ENCODE measurements at places on chromosomes 11 and 22.

DNA sequence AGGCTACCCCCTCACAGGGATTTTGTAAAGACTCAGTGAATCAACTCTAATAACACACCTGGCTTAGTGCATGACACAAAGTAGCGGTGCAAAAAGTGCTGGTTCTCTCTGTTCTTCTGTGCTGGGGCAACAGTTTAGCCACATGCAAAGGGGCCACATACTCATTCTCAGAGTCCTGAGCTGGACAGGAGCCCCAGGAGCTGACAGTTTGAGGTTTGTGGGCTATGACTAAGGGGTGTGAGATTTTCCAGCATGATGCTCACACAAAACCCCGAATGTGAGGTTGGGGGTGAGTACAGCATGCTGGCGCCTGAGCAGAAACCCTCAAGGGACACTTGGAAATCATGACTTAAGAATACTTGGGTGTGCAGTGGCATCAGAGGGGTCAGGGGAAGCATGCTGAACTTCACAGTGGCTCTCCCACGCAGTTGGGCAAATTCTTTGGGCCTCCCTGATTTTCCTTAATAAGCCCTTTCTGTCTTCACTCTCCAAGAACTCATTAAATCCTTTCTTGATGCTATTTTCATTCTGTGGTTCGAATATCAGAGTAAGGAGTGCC, 31.0 kb downstream of the TMPRSS5 start:
- H3K4me3 ChIP-seq, result no peak overlapping the region
- peak; percentile 33 for DNase-seq
- H3K36me3 ChIP-seq, result no peaks in the 10 kb centered on the region
- peaks cover 15% of the 10 kb centered on the region for H3K4me1 ChIP-seq
- no peak overlapping the region for H3K27ac ChIP-seq
- peaks cover 6% of the 10 kb centered on the region for H3K27me3 ChIP-seq

GRCh38 chr11:65434057-65434666, 11.6 kb downstream of the NEAT1 start:
- no peak overlapping the region for H3K4me3 ChIP-seq
- H3K27ac ChIP-seq, result no peak overlapping the region
- peaks cover 16% of the 10 kb centered on the region for H3K36me3 ChIP-seq
- no peaks in the 10 kb centered on the region for H3K27me3 ChIP-seq

- DNase-seq, result no peak
- H3K36me3 ChIP-seq, result no peaks in the 10 kb centered on the region
- H3K27me3 ChIP-seq, result peaks cover 33% of the 10 kb centered on the region
- H3K4me3 ChIP-seq, result no peak overlapping the region
- H3K4me1 ChIP-seq, result no peaks in the 10 kb centered on the region
Observed at GRCh38 chr11:44516688-44517507, 48.6 kb upstream of the CD82 start.

DNA sequence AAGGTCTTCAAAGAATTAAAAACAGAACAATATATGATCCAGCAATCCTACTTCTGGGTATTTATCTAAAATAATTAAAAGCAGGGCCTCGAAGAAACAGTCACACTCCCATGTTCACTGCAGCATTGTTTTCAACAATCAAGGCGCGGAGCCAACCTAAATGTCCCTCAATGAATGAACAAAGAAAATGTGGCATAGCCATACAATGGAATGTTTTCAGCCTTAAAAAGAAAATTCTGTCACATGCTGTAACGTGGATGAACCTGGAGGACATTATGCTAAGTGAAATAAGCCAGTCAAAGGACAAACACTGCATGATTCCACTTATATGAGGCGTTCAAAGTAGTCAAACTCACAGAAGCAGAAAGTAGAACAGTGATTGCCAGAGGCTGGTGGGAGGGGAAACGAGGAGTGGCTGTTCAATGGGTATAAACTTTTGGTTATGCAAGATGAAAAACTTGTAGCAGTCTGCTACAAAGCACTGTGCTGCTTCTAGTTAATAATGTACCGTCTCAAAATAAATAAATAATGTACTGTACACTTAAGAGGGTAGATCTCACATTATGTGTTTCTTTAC, 41.2 kb downstream of the SNX19 start:
- peaks cover 31% of the 10 kb centered on the region for H3K4me1 ChIP-seq
- H3K4me3 ChIP-seq, result no peak overlapping the region
- H3K36me3 ChIP-seq, result peaks cover 21% of the 10 kb centered on the region

GRCh38 chr11:102470251-102470650, 17.7 kb upstream of the TMEM123 start:
- H3K4me3 ChIP-seq, result no peak overlapping the region
- no peak overlapping the region for H3K27ac ChIP-seq
- DNase-seq, result no peak
- H3K36me3 ChIP-seq, result no peaks in the 10 kb centered on the region

GRCh38 chr11:17762309-17762974, 27.9 kb downstream of the KCNC1 start:
- no peaks in the 10 kb centered on the region for H3K4me1 ChIP-seq
- no peak overlapping the region for H3K4me3 ChIP-seq

GRCh38 chr11:68796801-68797200, 44.9 kb downstream of the CPT1A start:
- no peaks in the 10 kb centered on the region for H3K36me3 ChIP-seq
- no peak overlapping the region for H3K4me3 ChIP-seq
- no peak for DNase-seq

GRCh38 chr11:1387961-1388762, 1.6 kb upstream of the BRSK2 start:
- H3K36me3 ChIP-seq, result no peaks in the 10 kb centered on the region
- DNase-seq, result no peak
- H3K27ac ChIP-seq, result no peak overlapping the region
- no peak overlapping the region for H3K4me3 ChIP-seq

- H3K27ac ChIP-seq, result no peak overlapping the region
- H3K4me1 ChIP-seq, result peaks cover 31% of the 10 kb centered on the region
- no peaks in the 10 kb centered on the region for H3K27me3 ChIP-seq
- no peak for DNase-seq
- no peaks in the 10 kb centered on the region for H3K36me3 ChIP-seq
Observed at GRCh38 chr22:46574438-46574992, 37.1 kb upstream of the CELSR1 start.

- H3K36me3 ChIP-seq, result no peaks in the 10 kb centered on the region
- no peaks in the 10 kb centered on the region for H3K27me3 ChIP-seq
- H3K4me3 ChIP-seq, result no peak overlapping the region
- H3K27ac ChIP-seq, result no peak overlapping the region
Observed at GRCh38 chr11:34028425-34028824, 23.1 kb upstream of the CAPRIN1 start.

GRCh38 chr22:46058091-46058420, 81.1 kb upstream of the WNT7B start:
- H3K27me3 ChIP-seq, result no peaks in the 10 kb centered on the region
- DNase-seq, result no peak
- H3K4me1 ChIP-seq, result peaks cover 58% of the 10 kb centered on the region
- peak overlapping the region; percentile 72 for H3K4me3 ChIP-seq

DNA sequence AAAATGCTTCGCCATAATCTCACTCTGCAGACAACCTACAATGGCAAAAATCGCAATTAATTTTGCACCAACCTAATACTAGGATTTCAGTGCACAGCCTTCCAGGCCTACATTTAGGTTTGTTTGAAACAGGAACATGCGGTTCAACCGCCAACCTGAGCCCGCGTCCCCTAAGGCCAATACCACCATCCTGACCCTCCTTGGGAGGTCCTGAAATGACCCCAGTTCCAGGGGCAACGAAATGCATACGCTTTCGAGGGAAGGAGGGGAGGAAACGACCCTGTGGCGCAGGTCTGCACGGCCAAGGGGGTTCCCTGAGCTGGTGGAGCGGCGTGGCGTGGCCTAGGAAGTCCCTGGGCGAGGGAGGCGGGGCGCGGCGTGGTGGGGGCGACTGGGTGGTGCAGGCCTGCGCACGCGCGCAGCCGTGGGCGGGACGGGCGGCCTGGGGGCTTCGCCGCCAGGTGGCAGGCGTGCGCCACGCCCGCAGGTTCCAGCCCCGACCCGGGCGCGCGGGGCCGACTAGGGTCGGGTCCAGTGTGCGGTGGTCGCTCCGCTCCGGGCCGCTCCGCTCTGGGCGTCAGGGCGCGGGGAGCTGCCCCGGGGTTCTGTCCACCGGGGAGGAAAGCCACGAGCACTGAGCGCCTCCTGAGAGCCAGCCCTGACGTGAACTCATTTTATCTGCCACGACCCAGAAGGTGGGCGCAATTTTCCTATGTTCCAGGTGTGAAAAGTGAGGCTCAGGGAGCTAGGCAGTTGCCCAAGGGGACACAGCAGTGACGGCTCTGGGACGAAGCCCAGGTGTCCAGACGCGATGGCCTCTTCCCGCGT, 94.1 kb downstream of the SWAP70 start:
- DNase-seq, result no peak
- peak overlapping the region; percentile 41 for H3K4me3 ChIP-seq
- H3K27ac ChIP-seq, result peak overlapping the region; percentile 98
- H3K27me3 ChIP-seq, result no peaks in the 10 kb centered on the region
- H3K36me3 ChIP-seq, result no peaks in the 10 kb centered on the region

DNA sequence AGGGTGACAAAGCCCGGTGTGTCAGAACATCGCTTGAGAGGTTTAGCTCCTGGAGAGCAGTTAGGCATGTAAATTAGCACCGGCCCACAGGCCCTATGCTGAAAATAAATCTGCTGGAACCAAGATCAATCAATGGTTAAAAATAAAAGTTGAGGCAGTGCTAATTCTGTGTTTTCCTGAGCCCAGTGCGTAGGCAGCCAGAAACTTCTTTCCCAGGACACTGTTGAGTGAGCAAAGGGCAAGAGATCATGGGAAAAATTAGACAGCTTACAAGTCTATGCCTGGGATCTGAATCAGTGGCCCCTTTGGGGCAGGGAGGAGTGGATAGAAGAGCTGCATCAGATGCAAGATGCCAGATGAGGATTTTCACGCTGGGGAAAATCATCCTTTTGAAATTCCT, 539.2 kb downstream of the BUD13 start:
- no peaks in the 10 kb centered on the region for H3K36me3 ChIP-seq
- no peaks in the 10 kb centered on the region for H3K27me3 ChIP-seq
- no peak overlapping the region for H3K27ac ChIP-seq
- H3K4me1 ChIP-seq, result no peaks in the 10 kb centered on the region
- DNase-seq, result no peak

- peaks cover 21% of the 10 kb centered on the region for H3K27me3 ChIP-seq
- H3K4me3 ChIP-seq, result no peak overlapping the region
- no peaks in the 10 kb centered on the region for H3K4me1 ChIP-seq
Observed at GRCh38 chr22:44206330-44206645, 25.6 kb downstream of the PARVG start.

DNA sequence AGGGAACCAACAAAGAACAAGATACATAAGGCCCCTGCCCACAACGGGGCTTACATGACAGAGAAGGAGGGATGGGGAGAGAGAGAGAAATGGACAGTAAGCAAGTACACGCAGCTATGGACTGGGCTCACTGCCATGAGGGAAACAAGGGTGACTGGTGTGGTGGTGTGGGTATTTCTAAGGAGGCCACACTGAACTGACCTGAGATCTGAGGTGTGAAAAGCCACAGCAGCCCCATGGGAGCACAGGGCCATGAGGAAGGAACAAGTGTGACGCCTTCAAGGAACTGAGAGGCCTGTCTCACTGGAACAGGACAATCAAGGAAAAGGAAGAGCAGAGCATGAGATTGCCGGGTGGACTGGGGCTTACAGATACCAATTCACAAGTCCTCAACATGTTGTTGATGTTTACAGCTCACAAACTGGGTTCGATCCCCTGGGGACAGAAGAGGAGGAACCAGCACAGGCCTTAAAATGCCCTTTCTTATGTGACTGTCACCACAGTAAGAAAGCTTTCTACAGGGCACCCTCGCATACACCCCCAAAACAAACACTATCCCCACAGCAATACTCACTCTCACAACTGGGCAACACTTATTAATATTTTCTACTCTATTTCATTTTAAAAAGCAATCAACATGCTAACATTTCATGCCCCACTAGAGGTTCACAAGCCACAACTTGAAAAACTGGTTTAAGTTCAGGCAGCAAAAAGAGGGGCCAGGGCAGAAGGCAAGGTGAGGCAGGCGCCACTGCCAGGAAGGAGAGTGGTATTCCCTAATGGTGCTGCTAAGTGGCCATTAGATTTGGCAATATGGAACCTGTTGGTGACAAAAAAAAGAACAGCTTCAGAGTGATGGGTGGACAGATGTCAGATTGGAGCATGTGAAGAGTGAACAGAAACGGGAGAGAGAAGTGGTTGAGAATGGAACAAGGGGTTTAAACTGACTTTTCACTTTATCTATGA, 39.1 kb downstream of the TCIRG1 start:
- H3K4me3 ChIP-seq, result no peak overlapping the region
- DNase-seq, result no peak
- H3K4me1 ChIP-seq, result no peaks in the 10 kb centered on the region
- no peaks in the 10 kb centered on the region for H3K27me3 ChIP-seq
- no peak overlapping the region for H3K27ac ChIP-seq
- H3K36me3 ChIP-seq, result no peaks in the 10 kb centered on the region

GRCh38 chr11:10667521-10667885, 26.1 kb downstream of the IRAG1 start:
- H3K4me3 ChIP-seq, result no peak overlapping the region
- DNase-seq, result no peak
- no peak overlapping the region for H3K27ac ChIP-seq
- H3K36me3 ChIP-seq, result no peaks in the 10 kb centered on the region
- peaks cover 4% of the 10 kb centered on the region for H3K4me1 ChIP-seq

GRCh38 chr11:117633976-117634755, 162.8 kb downstream of the DSCAML1 start:
- no peaks in the 10 kb centered on the region for H3K4me1 ChIP-seq
- no peak overlapping the region for H3K4me3 ChIP-seq
- H3K27ac ChIP-seq, result no peak overlapping the region
- H3K36me3 ChIP-seq, result no peaks in the 10 kb centered on the region

DNA sequence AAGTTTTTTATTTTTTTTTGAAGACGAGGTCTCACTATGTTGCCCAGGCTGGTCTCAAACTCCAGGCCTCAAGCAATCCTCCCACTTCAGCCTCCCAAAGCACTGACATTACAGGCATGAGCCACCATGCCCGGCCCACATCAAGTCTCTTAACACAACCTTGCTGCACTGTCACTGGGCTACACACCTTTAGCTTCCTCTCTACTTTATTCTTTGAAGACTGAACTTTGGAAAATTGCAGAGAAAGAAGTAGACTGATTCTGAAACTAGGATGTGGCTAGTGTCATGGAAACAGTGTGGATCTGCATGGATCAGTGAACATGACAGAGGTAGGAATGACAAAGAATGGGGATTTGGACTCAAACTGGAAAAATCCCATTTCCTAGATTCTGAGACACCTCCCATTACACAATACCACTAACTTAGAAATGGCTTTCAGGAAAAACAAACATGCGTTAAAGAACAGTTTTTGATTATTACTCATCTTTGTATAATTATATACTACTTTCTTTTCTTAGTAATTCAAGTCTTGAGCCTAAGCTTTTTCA, 99.6 kb upstream of the SPON1 start:
- no peaks in the 10 kb centered on the region for H3K36me3 ChIP-seq
- no peak for DNase-seq
- H3K27me3 ChIP-seq, result peaks cover 17% of the 10 kb centered on the region
- no peak overlapping the region for H3K4me3 ChIP-seq
- no peak overlapping the region for H3K27ac ChIP-seq

GRCh38 chr11:97163631-97164191, 773.9 kb downstream of the JRKL start:
- H3K4me3 ChIP-seq, result no peak overlapping the region
- H3K27me3 ChIP-seq, result no peaks in the 10 kb centered on the region
- H3K27ac ChIP-seq, result no peak overlapping the region

All from keratinocyte (primary cell).